ENCODE measurements at places on chromosomes 13 and 19.

GRCh38 chr19:48355365-48355954, 8.3 kb downstream of the TMEM143 start:
- DNase-seq = no peak

GRCh38 chr13:113577881-113578435, 6.6 kb upstream of the TFDP1 start:
- DNase-seq = no peak

GRCh38 chr13:65592731-65593130, 1637.4 kb downstream of the PCDH9 start:
- DNase-seq = peak; percentile 67

DNA sequence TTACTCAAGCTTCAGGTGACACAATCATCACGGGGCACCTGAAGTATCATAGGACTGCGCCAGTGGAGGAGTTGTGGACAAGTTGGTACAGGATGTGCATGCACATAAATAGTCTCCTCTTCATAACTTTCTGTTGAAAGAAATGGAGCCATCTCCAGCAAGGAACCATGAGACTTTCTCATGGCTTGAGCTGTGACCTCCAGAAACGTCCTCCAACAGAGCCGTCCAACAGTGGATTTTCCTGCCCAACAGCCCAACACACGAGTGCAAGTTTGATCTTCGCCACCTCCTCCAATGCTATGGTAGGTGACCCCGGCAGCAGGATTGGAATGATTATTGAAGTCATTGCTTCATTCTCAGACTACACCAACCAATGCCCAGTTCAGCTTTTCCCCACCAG, 105.1 kb upstream of the ZNF507 start:
- no peak for DNase-seq

GRCh38 chr13:92354583-92354982, 872.0 kb upstream of the GPC6 start:
- DNase-seq = peak; percentile 1

DNA sequence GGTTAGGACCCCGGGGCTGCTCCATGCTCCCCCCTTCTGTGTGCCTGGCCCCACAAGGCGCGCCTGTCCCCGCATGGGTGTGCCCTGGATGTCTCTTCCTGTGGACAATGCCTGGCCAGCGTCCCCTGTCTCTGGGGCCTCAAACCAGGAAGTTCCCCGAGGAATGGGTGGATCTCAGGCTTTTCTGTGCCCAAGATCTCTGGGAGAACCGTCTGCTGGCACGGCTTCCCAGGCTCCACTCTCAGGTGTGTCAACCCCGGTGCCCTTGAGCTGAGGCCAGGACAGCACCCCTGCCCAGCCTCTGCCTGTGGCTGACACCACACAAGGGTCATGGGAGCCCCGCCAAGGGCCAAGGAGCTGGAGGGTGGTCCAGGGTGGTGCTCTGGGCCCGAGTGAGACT, 15.7 kb downstream of the ZNF444 start:
- DNase-seq = no peak

DNA sequence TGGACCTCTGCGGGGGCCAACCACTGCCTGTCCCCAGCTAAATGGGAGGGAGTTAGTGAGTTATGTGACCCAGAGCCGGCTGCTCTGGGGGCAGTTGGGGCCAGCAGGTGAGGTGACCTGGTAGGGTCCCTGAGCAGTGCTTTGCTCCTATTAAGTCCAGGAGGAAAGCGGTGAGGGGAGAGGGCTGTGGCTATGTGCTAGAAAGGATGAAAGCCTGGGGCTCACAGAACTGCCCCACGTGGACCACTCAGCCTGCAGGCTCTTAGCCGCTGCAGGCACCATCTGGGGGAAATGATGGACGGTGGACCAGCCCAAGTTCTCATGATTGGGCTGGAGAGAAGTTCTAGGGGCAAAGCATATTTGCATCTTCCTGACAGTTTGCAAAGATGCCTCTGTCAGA, 67.6 kb upstream of the ZNF536 start:
- no peak for DNase-seq

DNA sequence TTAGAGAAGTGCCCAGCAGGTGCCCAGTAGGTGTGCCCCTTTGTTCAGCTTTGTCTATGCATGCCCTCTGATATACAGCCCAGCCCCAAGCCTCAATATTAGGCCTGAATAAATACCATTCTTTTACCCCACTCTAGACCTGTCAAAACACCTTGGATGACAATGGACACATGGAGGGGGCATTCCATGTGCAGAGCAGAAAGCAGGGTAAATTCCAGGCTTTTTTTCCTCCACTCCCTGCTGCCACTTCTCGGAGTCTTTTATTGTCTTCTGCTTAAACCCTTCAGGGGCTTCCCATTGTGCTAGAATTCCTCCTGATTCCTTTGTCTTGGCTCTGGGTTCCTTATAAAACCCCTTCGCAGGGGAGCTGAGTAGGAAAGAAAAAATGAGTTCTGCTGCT, 5.8 kb upstream of the FRY start:
- DNase-seq = no peak

DNA sequence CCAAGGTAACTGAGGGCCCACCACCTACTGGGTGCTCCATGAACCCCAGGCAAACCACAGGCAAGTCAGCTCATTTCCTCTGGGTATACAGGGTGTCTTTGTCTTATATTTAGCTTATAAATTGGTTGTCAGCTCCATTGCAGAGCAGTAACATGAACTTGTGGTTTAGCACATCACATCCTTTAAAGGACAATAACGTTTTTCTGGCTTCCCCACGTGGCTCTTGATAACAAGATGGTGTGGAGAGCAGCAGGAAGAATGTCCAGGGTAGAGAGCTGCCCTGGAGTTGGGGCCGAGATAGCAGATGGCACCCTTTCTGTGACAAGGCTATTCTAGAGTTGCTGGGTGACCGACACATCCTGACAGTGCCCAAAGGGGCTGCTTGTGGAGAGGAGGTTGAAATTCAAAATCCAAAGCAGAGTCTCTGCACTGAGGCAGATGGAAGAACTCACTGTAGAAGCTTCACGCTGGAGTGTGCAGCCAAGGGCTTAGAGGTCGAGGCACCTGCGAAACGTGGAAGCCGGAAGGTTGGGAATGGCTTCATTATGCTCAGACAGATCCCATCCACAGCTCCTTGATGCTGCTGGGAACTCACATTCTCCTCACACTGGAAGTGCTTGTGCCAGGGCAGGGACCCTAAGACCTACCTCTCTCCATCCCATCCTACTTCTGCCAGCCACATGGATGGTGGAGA, 133.0 kb upstream of the FRY start:
- no peak for DNase-seq

- DNase-seq = no peak
Observed at GRCh38 chr13:98938801-98939200, 39.1 kb downstream of the DOCK9 start.

- no peak for DNase-seq
Observed at GRCh38 chr19:30783212-30783611, 411.0 kb downstream of the ZNF536 start.

DNA sequence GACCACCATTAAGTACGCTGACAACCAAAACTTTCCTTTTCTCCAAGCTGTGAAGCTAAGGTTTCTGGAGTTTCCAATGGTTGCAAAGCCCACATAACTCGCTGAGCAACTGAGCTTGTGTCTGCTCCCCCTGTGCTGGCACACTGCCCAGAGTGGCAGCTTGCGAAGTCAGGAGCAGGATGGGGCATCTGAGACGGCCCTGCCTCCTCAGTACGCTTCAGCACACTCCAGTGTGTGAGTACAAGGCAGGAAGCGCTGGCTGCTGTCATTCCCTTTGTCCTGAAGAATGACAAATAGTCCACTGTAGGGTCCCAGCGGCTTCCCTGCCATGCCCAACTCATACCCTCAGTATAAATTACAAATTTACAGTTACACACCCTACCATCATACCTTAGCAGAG, 51.5 kb downstream of the SKA3 start:
- peak; percentile 73 for DNase-seq

DNA sequence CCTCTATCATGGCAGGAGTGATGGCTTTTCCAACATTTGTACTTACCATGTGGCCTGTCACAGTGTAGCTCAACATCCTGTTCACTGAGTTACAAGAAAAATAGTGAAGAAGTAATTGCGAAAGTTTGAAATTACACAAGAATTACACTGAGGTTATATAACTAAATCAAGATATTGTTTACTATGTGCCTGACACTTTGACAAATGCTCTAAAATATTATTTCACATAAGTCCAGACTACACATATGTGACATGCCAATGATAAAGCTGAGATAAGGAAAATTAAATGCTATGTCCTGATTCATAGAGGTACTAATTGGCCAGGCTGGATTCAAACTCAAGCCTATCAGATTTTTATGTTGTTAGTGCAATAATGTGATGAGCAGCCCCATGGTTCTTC, 451.7 kb downstream of the PCDH9 start:
- DNase-seq = no peak

GRCh38 chr19:2341244-2341751, 12.8 kb downstream of the SPPL2B start:
- DNase-seq = no peak

DNA sequence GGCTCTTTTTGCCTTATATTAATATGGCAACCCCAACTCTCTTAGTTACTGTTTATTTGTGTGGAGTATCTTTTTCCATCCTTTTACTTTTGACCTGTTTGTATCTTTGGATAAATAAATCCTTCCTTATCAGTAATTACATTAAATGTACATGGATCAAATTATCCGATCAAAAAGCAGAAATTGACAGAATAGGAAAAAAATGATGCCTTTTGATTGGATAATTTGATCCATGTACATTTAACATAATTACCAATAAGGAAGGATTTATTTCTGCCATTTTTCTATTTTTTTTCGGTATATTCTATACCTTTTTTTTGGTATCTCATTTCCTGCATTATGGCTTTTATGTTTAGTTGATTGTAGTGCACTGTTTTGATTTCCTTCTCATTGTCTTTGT, 57.2 kb downstream of the ZMYM2 start:
- no peak for DNase-seq

- DNase-seq = no peak
Observed at GRCh38 chr13:103044056-103044455, 22.2 kb downstream of the SLC10A2 start.

Data from fibroblast of skin of right quadriceps (primary cell).